ENCODE measurements at places on chromosomes 4 and X. TPM values are rescaled to one million over a fixed set of nuclear protein-coding genes. Genes with fewer than 3 reads are reported as not detected.

- no peak overlapping the region for H3K27ac ChIP-seq
- peak; percentile 15 for DNase-seq
- no peaks in the 10 kb centered on the region for H3K27me3 ChIP-seq
- no peaks in the 10 kb centered on the region for H3K4me1 ChIP-seq
These were observed 139.2 kb downstream of the NWD2 start for GRCh38 chr4:37383579-37384229.

- peak; percentile 25 for DNase-seq
- H3K4me1 ChIP-seq: peaks cover 17% of the 10 kb centered on the region
- H3K4me3 ChIP-seq: no peak overlapping the region
- H3K36me3 ChIP-seq: no peaks in the 10 kb centered on the region
These were observed 50.3 kb downstream of the HTRA3 start for GRCh38 chr4:8319731-8320385.

The STOX2 gene
- total RNA-seq: 6.1 TPM

The P2RY8 gene
- total RNA-seq: 6.0 TPM

GRCh38 chr4:184882276-184882675, 56.5 kb upstream of the ACSL1 start:
- H3K36me3 ChIP-seq: no peaks in the 10 kb centered on the region
- no peaks in the 10 kb centered on the region for H3K4me1 ChIP-seq
- H3K27me3 ChIP-seq: no peaks in the 10 kb centered on the region
- no peak overlapping the region for H3K4me3 ChIP-seq

All from transverse colon (tissue), 4 donors.